ENCODE measurements at places on chromosomes 2 and 18.
A peak's percentile ranks its signal among the peaks of the same experiment; 100 is the strongest.

DNA sequence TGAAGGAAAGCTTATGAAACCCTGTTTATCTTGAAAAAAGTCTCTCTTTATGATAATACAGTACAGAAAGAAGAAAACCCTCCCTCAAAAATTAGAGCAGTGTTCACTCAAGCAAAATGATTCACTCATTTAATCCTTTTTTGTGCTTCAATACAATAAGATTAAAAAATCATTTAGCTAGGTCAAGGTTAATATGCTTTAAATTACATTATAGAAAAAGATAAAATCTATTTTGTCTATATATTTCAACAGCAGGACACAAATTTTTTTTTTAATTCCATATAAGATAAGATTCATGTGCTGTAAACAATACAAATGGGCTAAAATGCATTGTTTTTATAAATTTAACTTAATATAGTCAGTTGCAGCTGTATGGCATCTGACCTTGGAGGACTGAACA, 176.9 kb downstream of the KCNE4 start:
- H3K4me3 ChIP-seq, result no peak overlapping the region

- no peak overlapping the region for H3K27ac ChIP-seq
- no peaks in the 10 kb centered on the region for H3K4me1 ChIP-seq
- no peaks in the 10 kb centered on the region for H3K36me3 ChIP-seq
- no peak for DNase-seq
- H3K4me3 ChIP-seq, result no peak overlapping the region
Measured at GRCh38 chr2:175834477-175834876, 167.6 kb downstream of the LNPK start.

DNA sequence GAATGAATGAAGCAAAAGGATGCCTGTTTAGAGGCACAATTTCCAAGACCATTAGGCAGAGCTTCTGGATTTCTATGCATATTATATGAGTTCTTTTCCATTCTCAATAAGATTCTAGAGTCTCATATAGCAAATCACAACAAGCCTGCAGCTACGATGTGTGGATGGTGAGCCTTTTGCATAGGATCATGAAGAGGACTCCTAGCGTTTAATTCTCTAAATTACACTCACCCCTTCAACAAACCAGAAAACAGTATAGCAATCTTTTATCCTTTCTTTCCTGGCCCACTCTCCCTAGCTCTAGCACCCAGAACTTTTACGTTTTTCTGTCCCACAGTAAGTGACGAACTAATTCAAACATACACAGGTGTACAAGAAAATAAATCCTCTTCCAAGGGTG, 293.1 kb upstream of the KLHL29 start:
- DNase-seq, result no peak
- H3K4me1 ChIP-seq, result no peaks in the 10 kb centered on the region
- no peaks in the 10 kb centered on the region for H3K36me3 ChIP-seq
- no peak overlapping the region for H3K27ac ChIP-seq

DNA sequence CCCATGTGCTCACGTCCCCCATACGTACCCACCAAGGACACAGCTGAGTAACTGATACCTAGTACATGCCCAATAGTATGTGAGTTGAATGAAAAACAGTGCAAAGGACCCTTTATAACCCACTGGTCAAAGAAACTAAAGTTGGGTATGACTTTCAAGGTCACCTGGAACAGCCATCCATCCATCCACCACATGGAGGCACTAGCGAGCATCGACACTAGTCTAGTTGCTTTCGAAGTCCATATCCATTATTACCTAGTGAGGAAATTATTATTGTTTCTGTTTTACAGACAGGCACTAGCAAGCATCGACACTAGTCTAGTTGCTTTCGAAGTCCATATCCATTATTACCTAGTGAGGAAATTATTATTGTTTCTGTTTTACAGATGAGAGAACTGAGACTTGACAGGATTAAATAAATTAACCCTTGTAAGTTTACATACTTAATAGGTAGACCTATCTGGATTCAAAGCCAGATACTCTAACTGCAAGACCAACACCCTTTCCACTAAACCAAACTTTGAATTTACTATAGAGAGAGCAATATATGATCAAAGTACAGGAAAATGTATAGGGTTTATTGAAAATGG, 233.7 kb downstream of the METTL4 start:
- H3K27ac ChIP-seq, result no peak overlapping the region
- H3K4me1 ChIP-seq, result no peaks in the 10 kb centered on the region
- H3K36me3 ChIP-seq, result no peaks in the 10 kb centered on the region
- peak; percentile 30 for DNase-seq

- H3K27me3 ChIP-seq, result no peaks in the 10 kb centered on the region
- H3K4me1 ChIP-seq, result peaks cover 36% of the 10 kb centered on the region
- DNase-seq, result peak; percentile 56
- H3K36me3 ChIP-seq, result no peaks in the 10 kb centered on the region
- H3K4me3 ChIP-seq, result peak overlapping the region; percentile 83
Measured at GRCh38 chr2:69741229-69741574, 732 bp upstream of the ANXA4 start.

- H3K4me3 ChIP-seq, result no peak overlapping the region
- DNase-seq, result peak; percentile 86
- no peaks in the 10 kb centered on the region for H3K36me3 ChIP-seq
- no peaks in the 10 kb centered on the region for H3K27me3 ChIP-seq
- peaks cover 15% of the 10 kb centered on the region for H3K4me1 ChIP-seq
Measured at GRCh38 chr2:64330281-64331113, 123.5 kb upstream of the LGALSL start.

DNA sequence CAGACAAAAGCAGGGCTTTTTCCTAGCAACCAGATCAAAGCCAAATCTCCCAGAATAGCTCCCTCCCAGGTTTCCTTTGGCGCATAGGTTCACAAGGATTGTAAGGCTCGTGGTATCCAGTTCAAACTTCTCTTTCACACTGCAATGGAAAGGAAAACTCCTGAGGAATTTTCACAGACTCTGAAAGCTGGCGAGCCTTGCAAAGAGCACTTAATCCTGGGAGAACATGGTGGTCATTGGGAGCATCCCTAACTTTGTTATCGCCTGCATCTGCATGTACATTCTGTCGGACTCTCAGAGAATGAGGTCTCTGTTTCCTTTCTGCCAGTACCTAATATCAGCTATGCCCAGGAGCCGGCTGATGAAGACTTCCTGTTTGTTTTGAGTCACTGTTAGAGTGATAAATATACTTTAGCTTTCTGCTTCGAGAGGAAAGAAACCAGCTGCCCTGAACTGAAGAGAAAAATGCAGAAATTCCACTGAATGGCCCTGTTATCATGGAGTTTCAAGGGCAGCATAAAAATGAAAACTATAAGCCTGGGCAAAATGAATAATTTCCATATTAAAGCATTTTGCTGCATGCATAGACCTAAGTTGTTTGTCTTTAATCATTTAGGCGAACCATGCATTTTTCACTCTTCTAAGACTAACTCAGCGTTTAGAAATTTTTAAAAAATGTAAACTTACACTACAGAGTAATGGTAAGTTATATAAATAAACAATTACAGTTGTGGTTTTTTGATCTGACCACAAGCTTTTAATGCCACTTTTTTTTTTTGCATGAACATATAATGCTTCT, 76.4 kb upstream of the ZEB2 start:
- no peak overlapping the region for H3K27ac ChIP-seq
- no peak for DNase-seq
- H3K36me3 ChIP-seq, result no peaks in the 10 kb centered on the region
- no peak overlapping the region for H3K4me3 ChIP-seq
- H3K4me1 ChIP-seq, result no peaks in the 10 kb centered on the region

DNA sequence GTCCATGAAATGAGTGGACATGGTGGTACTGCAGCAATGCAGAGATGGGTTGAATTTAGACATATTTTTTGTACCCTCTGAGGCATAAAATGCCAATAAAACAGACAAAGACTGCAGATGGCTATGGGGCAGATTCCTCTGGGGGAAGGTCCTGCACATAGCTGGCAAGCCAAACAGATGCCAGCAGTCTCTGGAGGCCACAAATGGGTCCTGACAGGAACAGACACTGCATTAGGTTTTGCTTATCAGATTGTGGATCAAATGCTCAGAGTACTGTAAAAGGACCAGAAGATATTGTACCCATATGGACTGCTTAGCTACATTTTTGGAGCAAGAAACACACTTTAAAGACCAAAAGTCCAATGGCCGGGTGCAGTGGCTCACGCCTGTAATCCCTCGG, 40.9 kb upstream of the ORC2 start:
- peaks cover 11% of the 10 kb centered on the region for H3K4me1 ChIP-seq
- no peak overlapping the region for H3K27ac ChIP-seq
- H3K36me3 ChIP-seq, result no peaks in the 10 kb centered on the region
- no peaks in the 10 kb centered on the region for H3K27me3 ChIP-seq
- no peak for DNase-seq
- no peak overlapping the region for H3K4me3 ChIP-seq

DNA sequence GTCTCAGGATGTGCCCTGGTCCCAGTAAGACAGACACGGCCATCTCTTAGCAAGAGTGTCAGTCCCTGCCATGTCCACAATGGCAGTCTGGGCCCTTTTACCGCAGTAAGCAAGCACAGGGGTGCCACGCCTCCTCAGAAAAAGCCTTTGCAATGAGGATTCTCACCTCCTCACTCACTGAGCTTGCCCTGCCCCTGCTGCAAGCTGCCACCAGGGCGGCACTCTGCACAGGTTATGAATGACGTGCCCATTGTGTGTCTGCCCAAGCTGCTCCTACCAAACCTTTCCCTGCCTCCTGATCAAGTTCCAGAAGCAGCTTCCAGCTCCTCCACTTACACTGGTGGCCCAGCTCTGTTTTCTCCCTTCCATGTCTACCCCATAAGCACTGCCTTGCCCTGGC, 23.3 kb downstream of the ERCC3 start:
- H3K27me3 ChIP-seq, result no peaks in the 10 kb centered on the region
- peaks cover 3% of the 10 kb centered on the region for H3K36me3 ChIP-seq
- no peaks in the 10 kb centered on the region for H3K4me1 ChIP-seq
- no peak overlapping the region for H3K27ac ChIP-seq
- no peak overlapping the region for H3K4me3 ChIP-seq
- no peak for DNase-seq

- H3K4me3 ChIP-seq, result no peak overlapping the region
- H3K36me3 ChIP-seq, result no peaks in the 10 kb centered on the region
- H3K27me3 ChIP-seq, result no peaks in the 10 kb centered on the region
- H3K27ac ChIP-seq, result no peak overlapping the region
- H3K4me1 ChIP-seq, result no peaks in the 10 kb centered on the region
- no peak for DNase-seq
Measured at GRCh38 chr2:77712601-77713000, 190.4 kb upstream of the LRRTM4 start.

- H3K4me3 ChIP-seq, result no peak overlapping the region
- DNase-seq, result no peak
- no peaks in the 10 kb centered on the region for H3K27me3 ChIP-seq
- H3K36me3 ChIP-seq, result no peaks in the 10 kb centered on the region
Measured at GRCh38 chr2:179751163-179751809, 110.1 kb downstream of the ZNF385B start.

DNA sequence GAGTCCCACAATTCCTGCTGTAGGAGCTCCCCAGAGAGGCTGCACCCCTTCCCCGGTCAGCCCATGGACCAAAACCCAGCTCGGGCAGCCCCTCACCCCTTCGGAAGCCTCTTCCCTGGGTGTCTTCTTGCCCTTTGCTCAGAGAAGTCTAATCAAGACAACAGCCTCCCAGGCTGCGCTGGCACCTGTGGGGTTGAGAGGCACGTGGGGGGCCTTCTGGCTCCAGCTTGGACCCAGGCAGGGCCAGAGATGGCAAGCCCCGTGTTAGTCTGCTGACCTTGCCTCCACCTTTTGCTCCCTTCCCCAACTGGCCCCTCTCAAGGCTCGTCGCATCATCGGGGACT, 10.4 kb downstream of the SLC4A3 start:
- no peak overlapping the region for H3K27ac ChIP-seq
- H3K4me3 ChIP-seq, result no peak overlapping the region
- no peak for DNase-seq
- H3K27me3 ChIP-seq, result no peaks in the 10 kb centered on the region
- no peaks in the 10 kb centered on the region for H3K36me3 ChIP-seq

GRCh38 chr2:8392098-8392866, 289.6 kb upstream of the ID2 start:
- no peaks in the 10 kb centered on the region for H3K4me1 ChIP-seq
- H3K4me3 ChIP-seq, result no peak overlapping the region
- no peaks in the 10 kb centered on the region for H3K36me3 ChIP-seq
- DNase-seq, result no peak
- H3K27me3 ChIP-seq, result no peaks in the 10 kb centered on the region

DNA sequence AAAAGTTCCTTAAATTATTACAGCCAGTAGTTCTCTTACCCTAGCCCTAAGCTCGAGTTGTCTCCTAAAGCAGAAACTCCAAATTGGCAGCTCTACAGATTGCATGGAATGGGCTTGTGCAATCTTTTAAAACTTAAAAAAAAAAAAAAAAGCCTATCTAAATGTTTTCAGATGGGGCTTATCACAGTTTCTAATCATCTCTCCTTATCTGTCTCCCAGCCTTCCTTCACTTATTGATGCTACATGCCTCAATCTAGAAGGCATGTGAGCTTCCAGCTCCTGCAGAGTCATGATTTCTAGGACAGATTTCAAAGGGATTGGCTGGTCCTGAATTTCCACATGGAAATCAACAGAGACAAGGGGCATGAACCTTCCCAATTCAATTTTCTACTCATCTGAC, 33.1 kb upstream of the PELI1 start:
- no peak overlapping the region for H3K27ac ChIP-seq
- H3K4me3 ChIP-seq, result no peak overlapping the region
- H3K36me3 ChIP-seq, result no peaks in the 10 kb centered on the region
- no peaks in the 10 kb centered on the region for H3K27me3 ChIP-seq

GRCh38 chr2:33859176-33859575, 260.1 kb upstream of the FAM98A start:
- no peak overlapping the region for H3K4me3 ChIP-seq
- no peaks in the 10 kb centered on the region for H3K36me3 ChIP-seq
- no peak overlapping the region for H3K27ac ChIP-seq
- no peaks in the 10 kb centered on the region for H3K4me1 ChIP-seq

DNA sequence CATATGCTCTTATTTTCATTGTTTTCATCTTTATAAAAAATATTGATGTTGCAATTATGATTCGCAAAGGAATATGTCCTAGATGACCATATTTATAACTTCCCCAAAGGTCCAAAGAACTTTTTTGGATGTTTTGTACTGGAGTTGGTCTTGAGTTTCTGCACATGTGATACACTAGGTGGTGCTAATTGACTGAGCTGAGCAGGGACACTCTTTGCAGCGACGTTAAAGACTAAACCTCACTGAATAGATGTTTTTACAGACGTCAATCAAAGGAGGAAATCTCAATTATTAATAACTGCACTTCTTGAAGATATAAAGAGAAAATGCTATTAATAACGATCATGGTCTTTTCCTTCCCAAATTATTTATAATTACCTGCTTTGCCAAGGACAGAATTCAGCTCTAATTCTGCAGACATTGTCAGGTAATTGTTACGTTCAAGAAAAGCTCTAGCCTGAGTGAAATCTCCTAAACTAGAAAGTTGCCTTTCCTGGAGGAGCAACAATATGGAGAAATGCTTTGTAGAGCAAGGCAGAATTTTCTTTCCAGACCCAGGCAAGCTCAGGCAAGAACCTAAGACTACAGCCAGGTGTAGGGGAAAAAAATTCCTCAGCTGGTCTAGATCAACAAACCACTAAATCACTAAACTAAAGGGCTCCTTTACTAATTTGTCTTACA, 119.3 kb upstream of the RBBP8 start:
- DNase-seq, result no peak
- H3K4me1 ChIP-seq, result no peaks in the 10 kb centered on the region
- H3K36me3 ChIP-seq, result no peaks in the 10 kb centered on the region
- H3K27me3 ChIP-seq, result no peaks in the 10 kb centered on the region

GRCh38 chr18:42048158-42048557, 93.1 kb downstream of the PIK3C3 start:
- H3K4me3 ChIP-seq, result no peak overlapping the region
- no peak overlapping the region for H3K27ac ChIP-seq
- no peak for DNase-seq
- H3K27me3 ChIP-seq, result no peaks in the 10 kb centered on the region
- no peaks in the 10 kb centered on the region for H3K4me1 ChIP-seq

GRCh38 chr2:119062179-119062578, 96.4 kb downstream of the C1QL2 start:
- no peak overlapping the region for H3K4me3 ChIP-seq
- H3K27me3 ChIP-seq, result no peaks in the 10 kb centered on the region
- DNase-seq, result no peak
- H3K4me1 ChIP-seq, result no peaks in the 10 kb centered on the region
- no peaks in the 10 kb centered on the region for H3K36me3 ChIP-seq
